ENCODE measurements at places on chromosomes 16 and 17.

DNA sequence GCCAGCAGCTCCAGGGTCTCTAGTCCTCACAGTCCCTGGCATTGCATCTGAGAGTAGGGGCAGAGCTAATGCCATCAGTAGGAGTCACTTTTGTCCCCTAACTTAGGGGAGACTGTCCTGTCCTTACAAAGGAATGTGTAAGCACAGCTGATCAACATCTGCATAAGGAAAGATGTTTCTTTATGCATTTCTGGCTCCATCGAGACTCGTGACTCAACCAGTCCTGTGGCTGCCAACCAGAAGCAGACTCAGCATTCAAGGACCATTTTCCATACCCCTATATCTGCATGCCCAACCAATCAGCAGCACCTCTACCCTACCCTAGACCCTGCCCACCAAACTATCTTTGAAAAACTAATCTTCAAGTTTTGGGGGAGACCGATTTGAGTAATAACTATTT lies 8.2 kb upstream of the MPP2 start:
- no peak for DNase-seq

GRCh38 chr16:81808933-81809480 lies 29.9 kb downstream of the PLCG2 start:
- no peak for DNase-seq

DNA sequence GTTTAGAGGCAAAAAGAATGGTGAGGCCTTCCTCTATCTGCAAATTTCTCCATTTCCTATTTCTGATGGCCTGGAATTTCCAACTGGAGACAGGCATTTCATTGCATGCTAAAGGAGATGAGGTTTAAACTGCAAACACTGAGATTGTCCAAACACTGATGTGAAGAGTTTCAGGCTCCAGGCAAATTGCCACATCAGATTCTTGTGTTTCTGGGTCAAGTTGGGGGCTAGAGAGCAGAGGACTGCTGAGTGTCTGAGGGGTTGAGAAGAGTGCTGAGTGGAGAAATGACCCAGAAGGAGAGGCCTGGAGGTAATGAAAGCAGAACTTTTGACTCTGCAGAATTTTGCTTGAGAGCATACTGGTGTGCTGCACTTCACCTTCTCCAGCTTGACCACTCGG lies 216.7 kb upstream of the MPHOSPH6 start:
- DNase-seq: no peak

- no peak for DNase-seq
Measured at GRCh38 chr17:61485067-61485775, 33.0 kb downstream of the TBX4 start.

- DNase-seq: no peak
Measured at GRCh38 chr16:68921637-68922036, 78.3 kb downstream of the TANGO6 start.

GRCh38 chr17:44780161-44780560 lies 21.4 kb downstream of the ADAM11 start:
- DNase-seq: no peak

- DNase-seq: no peak
Measured at GRCh38 chr17:76993651-76994050, 125.4 kb downstream of the MGAT5B start.

DNA sequence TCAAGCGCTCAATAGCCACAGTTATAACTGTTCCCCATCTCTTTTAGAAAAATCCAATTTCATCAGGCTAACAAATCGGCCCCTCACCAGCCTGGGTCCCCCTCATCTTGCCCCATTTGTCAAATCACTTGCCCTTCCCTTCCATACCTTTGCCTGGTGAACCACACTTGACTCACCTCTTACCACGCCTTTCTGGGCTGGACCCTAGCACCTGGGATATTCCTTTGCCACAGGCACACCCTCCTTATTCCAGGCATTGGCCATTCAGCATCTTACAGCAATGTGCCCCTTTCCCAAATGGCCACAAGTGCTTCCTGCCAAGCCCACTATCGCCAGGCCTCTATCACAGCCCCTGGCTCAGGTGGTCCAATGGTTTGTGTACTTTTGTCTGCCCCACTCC lies 14.9 kb downstream of the CMTM4 start:
- DNase-seq: no peak

GRCh38 chr17:20988896-20989295 lies 53.9 kb downstream of the USP22 start:
- no peak for DNase-seq

GRCh38 chr17:42182927-42183734 lies 2.1 kb downstream of the HCRT start:
- DNase-seq: no peak

DNA sequence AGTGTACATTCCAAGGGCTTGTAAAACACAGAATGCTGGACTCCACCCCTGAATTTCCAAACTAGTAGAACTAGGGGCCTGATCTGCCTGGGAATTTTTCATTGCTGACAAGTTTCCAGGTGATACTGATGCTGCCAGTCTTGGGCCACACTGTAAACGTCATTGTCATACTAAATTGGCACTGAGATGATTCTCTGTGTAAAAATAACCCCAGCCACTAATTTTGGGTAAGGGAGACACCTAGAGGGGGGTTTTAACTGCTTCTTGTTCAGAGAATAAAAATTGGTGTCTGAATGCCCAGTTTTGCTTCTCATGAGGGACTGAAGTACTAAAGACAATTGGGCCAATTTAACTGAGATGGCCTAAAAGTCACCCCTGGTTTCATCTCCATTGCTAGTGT lies 5.0 kb upstream of the CDH13 start:
- no peak for DNase-seq

DNA sequence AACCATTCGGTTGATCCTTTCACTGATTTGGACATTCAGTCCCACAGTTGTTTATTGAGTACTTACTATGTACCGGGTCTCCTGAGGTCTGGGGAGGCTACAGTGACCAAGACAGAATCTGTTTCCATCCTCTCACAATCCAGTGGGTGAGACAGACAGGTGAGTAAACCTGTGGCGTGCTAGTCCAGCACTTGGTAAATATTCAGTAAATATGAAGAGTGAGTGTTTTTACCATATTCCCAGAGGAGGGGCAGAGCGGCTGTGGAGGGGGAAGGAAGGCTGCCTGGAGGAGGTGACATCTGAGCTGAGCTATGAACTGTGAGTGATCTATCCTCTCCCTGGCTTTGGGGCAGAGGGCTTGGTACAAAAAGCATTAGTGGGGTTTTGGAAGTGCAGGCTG lies 31.4 kb downstream of the CCR7 start:
- no peak for DNase-seq
